ENCODE measurements at places on chromosomes 16 and 17.

DNA sequence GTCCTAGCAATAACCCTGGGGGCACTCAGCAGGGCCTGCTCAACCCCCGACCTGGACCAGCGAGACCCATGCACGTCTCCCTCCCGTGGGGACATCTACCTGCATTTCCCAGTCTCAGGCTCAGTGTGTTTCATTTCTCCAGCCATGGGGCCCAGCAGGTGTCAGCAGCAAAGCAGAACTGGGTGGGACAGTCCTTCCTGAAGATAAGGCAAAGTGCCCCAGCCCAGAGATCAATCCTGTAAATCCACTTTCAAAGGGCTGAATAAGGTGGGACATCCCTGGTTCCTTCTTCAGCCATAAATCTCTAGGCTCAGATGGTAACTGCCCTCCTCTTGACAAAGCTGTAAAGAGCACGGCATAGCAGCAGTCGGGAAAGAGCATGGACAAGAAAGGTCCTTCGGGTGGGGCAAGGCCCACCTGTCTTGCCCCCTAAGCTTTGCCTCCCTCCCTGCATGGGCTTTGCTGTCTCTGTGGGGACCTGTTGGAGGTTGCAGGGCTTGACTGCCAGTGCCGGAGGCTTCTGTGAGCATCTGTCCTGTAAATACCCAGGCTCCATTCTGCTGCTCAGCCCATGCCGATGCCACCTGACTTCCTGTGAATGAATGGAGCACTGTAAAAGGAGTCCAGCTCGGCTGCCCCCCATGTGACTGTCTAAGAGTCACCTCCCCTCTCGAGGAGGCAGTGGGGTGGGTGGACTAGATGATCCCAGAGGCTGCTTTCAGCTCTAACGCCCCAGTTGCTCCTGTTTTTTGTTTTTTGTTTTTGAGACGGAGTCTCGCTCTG, 84.8 kb upstream of the TBC1D3K start:
- no peak for DNase-seq

DNA sequence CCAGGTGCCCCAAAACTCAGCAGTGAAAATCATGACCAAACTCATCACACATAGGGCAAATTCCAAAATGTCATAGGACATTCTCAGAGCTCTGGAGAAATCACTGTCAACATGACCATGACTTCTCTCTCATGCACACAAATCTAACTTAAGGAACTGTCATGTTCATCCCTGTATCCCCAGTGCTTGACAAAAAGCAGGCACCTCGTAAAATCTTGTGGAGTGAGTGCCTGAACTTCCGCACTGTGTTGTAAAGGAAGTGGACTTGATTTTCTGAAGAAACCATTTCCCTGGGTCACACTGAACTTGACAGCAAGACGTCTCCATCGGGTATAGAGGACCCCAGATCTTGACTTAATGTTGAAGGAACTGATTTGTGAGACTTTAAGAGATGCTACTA, 2.8 kb downstream of the KRT37 start:
- no peak for DNase-seq

DNA sequence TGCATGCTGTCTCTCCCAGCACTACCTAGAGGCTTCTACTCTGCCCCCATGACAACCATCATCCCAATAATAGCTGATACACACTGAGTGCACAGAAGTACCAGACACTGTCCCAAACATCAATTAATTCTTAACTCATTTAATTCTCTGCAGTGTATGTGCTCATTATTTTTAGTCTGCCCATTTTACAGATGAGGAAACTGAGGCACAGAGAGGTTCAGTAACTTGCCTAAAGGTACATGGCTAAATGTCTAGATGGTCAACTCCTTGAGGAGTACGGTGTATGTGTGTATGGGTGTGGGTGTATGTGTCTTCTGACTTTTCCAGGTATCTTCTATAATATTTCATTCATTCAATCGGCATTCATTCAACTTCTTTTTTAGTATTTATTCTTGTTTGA, 407.9 kb downstream of the SOX9 start:
- no peak for DNase-seq

DNA sequence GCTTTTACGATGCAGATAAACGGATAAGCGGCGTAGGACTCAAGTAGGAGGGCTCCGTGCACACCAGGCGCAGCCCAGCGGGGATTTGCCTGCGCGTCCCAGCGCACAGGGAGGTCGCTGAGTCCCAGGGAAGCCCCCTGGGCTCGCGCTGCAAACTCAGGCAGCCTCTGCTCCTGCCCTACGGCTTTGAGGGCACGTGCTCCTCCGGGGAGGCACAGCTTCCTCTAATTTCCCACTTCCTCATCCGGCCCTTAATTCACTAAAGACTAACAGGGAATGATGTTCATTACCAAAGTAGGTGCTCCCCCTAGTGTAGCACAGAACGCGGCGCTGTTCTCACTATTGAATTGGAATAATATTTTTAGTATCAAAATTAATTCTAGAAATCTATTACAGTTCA, 825.4 kb downstream of the KCNJ18 start:
- DNase-seq = no peak

DNA sequence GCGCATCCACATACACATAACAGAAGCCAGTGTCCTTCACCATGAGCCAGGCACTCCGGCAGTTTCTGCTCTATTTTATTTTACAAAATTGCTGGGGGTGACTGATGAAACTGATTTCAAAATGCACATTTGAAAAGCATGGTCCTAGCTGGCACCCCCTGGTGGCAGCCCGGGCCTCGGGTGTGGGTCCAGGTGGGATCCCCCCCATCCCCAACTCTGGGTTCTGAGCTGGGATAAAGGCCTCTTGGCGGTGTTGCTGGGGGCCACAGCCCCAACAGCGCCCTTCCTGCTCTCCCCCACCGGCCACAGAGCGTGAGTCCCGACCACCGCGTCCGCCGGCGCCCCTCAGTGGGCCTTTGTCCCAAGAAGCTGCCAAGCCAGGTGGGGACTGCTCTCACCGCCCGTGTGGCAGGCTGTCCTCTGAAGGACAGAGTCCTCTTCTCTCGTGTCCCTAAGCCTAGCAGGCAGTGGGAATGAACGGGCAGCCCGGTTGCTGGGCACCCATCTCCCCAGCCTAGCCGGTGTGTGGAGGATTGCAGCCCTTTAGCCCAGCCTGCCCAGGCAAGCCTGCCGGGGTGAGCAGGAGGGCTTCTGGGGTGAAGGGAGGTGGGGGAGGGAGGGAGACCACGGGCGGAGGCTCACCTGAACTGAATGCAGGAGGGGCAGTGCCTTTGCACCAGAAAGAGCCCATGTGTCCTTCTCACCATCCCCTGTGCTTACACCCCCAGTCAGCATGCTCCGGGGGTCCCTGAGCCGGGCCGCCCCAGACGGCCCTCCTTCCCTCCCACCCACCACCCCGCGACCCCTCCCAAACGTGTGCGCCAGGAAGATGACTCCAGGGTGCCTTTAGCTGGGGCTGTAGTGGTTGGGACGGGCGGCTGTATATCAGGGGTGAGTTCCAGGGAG, 898 bp downstream of the SNAI3 start:
- peak; percentile 54 for DNase-seq

DNA sequence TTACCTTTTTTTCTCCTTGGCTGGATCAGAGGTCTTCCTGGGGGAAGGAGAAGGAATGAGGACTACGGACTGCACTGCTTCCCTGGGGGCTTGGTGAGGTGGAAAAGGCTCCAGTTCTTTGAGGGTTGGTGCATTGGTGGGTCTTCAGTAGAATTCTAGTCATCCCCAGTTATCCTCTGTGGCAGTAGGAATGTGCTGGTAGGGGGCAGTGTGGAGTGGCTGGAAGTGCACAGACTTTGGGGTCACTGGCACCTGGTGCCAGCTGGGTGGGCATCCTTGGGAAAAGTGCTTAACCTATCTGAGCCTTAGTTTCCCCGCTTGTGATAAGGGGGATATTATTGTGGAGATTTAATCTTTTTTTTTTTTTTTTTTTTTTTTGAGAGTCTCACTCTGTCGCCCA, 6.3 kb downstream of the TAC4 start:
- DNase-seq = no peak

GRCh38 chr17:65193305-65193704, 56.1 kb downstream of the RGS9 start:
- DNase-seq = no peak

DNA sequence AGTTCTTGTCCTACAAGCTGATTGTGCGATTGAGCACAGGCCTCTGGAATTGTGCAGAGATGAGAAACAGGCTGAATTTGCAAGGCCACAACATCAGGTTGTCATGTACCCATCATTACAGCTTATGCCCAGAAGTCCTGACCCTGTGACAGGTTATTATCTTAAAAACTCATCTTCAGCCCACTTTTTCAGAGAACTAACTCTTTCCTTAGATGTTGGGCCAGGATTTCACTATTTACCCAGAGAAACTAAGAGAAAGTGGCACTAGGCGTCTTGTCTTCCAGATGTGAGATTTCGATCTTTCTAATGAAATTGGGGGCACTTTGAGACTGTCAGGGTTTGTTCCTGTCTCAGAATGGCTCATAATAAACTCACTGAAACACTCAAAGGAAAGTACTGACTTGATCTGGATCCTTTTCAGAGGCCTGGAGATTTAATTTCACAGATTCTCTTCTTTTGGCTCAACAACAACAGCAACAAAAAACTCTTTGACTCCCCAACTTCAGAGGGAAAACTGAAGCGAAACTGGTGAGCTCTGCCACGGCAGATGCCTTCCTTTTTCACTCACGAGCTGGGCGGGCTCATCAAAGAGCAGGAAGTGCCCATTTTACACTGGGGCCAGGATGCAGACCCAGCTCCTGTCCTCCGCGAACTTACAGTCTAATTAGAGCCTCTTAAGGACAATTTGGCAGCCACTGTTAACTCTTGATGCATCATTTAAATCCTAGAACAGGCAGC, 17.7 kb upstream of the SLC12A3 start:
- no peak for DNase-seq

GRCh38 chr16:69084289-69084688, 21.2 kb upstream of the HAS3 start:
- no peak for DNase-seq

DNA sequence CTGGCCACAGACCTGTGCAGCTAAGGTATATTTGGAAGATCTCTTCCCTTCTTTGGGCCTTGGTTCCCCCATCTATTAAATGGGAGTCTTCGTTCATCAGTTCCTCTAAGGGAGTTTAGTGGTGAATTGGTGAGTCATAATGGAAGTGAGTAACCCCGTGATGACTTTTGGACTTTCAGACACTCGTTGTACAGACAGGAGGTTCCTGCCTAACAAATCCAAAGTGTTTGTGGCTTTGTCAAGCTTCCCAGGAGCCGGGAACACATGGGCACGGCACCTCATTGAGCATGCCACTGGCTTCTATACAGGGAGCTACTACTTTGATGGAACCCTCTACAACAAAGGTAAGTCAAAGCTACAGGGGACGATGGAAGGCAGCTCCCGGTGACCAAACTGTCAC, 40.4 kb downstream of the WSCD1 start:
- no peak for DNase-seq

GRCh38 chr17:32741381-32741780, 135.5 kb downstream of the MYO1D start:
- DNase-seq = no peak

DNA sequence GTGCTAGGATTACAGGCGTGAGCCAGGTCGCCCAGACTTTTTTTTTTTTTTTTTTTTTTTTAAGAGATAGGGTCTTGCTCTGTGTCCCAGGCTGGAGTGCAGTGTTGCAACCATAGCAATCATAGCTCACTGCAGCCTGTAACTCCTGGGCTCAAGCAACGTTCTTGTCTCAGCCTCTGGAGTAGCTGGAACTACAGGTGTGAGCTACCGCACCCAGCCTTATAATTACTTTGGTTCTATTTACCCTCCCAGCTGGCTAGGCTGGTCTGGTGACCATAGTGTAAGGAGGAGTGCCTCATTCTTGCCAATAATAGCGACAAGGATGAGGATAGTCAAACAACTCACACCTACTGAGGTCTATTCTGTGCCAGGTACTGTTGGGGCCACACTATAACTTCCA, 39.6 kb upstream of the USP7 start:
- DNase-seq = no peak

DNA sequence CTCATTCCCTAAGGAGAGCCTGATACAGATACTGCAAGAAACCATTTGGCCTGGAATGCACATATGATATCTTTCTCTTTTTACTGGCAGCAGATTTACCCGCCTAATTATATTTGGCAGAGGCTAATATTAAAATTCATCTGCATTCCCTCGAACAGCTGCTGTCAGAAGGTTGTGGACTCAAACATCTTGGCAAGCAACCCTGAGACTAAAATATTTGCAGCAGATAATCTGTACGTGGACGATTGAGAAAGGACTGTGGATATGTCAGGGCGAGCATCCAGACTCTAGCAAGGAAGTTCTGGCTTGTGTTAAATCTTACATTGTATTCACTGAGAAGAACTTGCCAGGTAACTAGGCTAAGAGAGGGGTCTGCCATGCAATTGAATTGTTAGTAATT, 65.2 kb downstream of the SNX20 start:
- DNase-seq = no peak

- no peak for DNase-seq
Measured at GRCh38 chr16:8808613-8809353, 11.1 kb downstream of the PMM2 start.

- peak; percentile 75 for DNase-seq
Measured at GRCh38 chr17:81513753-81514488, 1.3 kb upstream of the ACTG1 start.

GRCh38 chr17:81128774-81129173, 36.5 kb upstream of the PVALEF start:
- DNase-seq = no peak

GRCh38 chr17:46833840-46834208, 15.3 kb upstream of the WNT3 start:
- no peak for DNase-seq

- DNase-seq = no peak
Measured at GRCh38 chr16:78744796-78745107, 645.3 kb downstream of the WWOX start.

- DNase-seq = peak; percentile 25
Measured at GRCh38 chr16:3879258-3879886, 1.1 kb downstream of the CREBBP start.

DNA sequence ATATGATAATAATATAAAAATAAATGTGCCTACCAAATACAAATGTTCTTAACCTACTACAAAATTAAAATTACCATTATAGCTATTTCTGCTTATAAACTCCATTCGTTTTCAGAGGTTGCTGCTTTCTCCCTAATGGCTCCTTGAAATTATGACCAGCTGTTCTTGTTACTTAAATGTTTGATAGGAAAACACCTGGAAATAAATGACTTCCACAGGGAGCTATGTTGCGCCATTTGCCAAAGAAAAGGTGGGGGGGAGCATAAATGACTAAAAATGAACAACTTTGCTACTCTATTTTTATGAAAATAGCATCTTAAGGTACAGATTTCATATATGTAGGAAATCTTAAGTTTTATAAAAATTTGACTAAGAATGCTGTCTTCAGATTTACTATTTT, 157.5 kb upstream of the MON1B start:
- no peak for DNase-seq

- DNase-seq = no peak
Measured at GRCh38 chr17:7352910-7353635, 1.1 kb downstream of the KCTD11 start.

DNA sequence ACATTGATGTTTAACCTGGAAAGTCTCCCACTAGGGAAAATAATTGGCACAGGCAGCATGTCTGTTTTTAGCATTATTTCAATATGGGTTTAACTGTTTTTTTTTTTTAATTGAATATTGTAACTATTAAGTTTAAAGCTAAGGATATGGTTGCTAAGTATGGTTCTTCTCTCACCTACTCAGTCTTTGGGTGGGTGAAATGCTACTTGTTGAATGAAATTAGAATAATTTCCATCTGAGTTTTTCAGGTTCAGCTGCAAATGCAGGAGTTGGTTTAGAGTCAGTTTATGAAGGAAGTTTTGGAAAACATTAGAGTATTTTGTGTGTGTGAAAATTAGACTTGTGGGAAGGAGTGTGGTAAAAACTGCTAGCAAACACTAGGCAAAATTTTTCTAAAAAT, 93.5 kb downstream of the PRKCA start:
- no peak for DNase-seq

GRCh38 chr17:46160169-46160568, 33.1 kb downstream of the KANSL1 start:
- no peak for DNase-seq

GRCh38 chr17:40343219-40344119, 21.1 kb downstream of the GJD3 start:
- no peak for DNase-seq

Measured in endothelial cell (in vitro differentiated cells).